ENCODE measurements at places on chromosomes 6 and 20.

GRCh38 chr6:104434519-104434918 lies 425.2 kb downstream of the HACE1 start:
- no peak for DNase-seq

- no peak for DNase-seq
Observed at GRCh38 chr6:166494757-166495486, 91.6 kb downstream of the RAMACL start.

GRCh38 chr6:46983007-46983411 lies 59.1 kb downstream of the ADGRF1 start:
- DNase-seq: peak; percentile 17

GRCh38 chr6:70234561-70235236 lies 68.2 kb downstream of the COL9A1 start:
- DNase-seq: no peak

GRCh38 chr6:158803733-158804143 lies 15.4 kb downstream of the EZR start:
- DNase-seq: peak; percentile 38
